ENCODE measurements at places on chromosomes 4 and X. TPM values are rescaled to one million over a fixed set of nuclear protein-coding genes. Genes with fewer than 3 reads are reported as not detected.

Gene PLXNB3
- total RNA-seq = 36.3 TPM

Gene ARMCX4
- 15.4 TPM for total RNA-seq

Gene NPY5R
- not detected for total RNA-seq

Gene DCK
- total RNA-seq = 14.9 TPM

Gene SH3TC1
- total RNA-seq = 1.4 TPM

Gene DGKK
- not detected for total RNA-seq

Gene ART3
- total RNA-seq = not detected

Gene ARMCX1
- 36.0 TPM for total RNA-seq

Gene SSX3
- total RNA-seq = not detected

Gene RIPPLY1
- total RNA-seq = not detected

Gene CLCN3
- 34.7 TPM for total RNA-seq
